ENCODE measurements at places on chromosomes 2 and 18. TPM values are rescaled to one million over a fixed set of nuclear protein-coding genes. Genes with fewer than 3 reads are reported as not detected.

The CXCR4 gene
- 54.9 TPM for total RNA-seq

- no peak for DNase-seq
Measured at GRCh38 chr2:8475349-8476031, 206.4 kb upstream of the ID2 start.

The PJVK gene
- 2.0 TPM for total RNA-seq

The CD226 gene
- 2.9 TPM for total RNA-seq

- no peak for DNase-seq
Measured at GRCh38 chr18:49630246-49630699, 68.4 kb downstream of the LIPG start.

GRCh38 chr2:46198164-46198883 is 98.9 kb upstream of the EPAS1 start:
- DNase-seq: no peak

The LOXHD1 gene
- total RNA-seq: 0.52 TPM

DNA sequence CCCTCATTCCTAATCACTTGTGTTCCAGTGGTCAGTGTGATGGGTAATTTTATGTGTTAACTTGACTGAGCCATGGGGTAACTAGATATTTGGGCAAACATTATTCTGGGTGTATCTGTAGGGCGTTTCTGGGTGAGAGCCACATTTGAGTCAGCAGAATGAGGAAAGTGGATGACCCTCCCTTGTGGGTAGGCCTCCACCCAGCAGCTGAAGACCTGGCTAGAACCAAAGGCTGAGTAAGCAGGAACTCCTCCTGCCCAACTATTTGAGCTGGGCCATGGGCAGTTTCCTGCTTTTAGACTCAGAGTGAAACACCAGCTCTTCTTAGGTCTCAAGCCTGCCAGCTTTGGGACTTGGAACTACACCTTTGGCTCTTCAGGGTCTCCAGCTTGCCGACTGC is 141.8 kb downstream of the ACKR3 start:
- no peak for DNase-seq

The MAP3K19 gene
- 2.1 TPM for total RNA-seq

The SLC8A1 gene
- 39.7 TPM for total RNA-seq

DNA sequence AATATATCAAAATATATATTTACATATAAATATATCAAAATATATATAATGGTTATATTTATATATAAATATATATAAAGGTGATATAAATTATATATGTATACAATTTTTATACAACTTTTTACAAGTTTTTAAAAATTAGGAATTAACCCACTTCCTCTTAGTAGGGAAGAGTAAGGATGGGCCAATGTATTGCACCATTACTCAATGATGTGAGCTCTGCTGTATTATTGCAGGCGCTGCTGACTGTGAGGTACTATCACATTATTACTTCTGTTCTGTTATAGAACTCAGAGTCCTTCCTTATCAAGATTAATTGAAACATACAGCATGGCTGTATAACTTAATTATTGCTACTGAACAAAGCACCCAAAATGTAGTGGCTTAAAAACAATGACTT is 46.0 kb downstream of the CCDC195 start:
- DNase-seq: no peak

- DNase-seq: no peak
Measured at GRCh38 chr2:174059178-174059883, 94.2 kb upstream of the SP3 start.

The AQP12B gene
- not detected for total RNA-seq

DNA sequence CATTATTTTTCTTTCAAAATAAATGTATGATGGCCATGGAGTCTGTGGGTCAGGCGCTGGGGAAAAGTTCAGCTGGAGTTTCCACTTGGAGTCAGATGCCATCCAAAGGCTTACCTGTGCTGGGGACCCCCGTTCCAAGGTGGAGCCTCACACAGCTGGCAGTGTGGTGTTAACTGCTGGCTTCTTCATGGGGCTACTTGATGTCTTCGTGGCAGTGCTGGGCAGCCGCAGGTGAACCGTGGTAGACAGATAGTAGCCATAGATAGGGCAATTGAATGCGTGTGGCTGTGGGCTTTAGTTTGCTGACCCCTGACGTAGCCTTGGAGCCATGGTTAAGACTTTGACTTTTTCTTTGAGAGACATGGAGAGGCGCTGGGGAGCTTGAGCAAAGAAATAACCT is 83.1 kb downstream of the HS6ST1 start:
- no peak for DNase-seq

GRCh38 chr18:9437021-9437437 is 38.3 kb upstream of the RALBP1 start:
- no peak for DNase-seq

The ATP8B1 gene
- 24.0 TPM for total RNA-seq

The TNS1 gene
- 303 TPM for total RNA-seq

DNA sequence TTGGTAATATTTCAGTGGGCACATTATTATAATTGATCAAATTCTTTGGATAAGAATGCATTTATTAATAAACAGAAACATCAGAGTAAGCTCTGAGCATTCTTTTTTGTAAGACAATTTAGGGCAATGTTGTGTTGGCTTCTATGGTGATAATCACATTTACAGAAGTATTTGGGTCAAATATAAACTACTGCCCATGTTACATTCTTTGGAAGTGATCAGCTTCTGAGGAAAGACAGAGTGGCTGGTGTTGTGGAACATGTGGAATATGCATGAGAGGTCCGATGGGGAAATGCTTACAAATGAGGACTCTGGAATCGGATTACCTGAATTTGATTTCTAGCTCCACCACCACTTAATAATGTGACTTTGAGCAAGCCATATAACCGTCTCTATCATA is 19.4 kb downstream of the SERPINB13 start:
- no peak for DNase-seq

- no peak for DNase-seq
Measured at GRCh38 chr2:16167870-16168426, 227.6 kb downstream of the MYCN start.

- DNase-seq: peak; percentile 54
Measured at GRCh38 chr2:240991378-240992263, 6.8 kb upstream of the SNED1 start.

The SNED1 gene
- total RNA-seq: 36.4 TPM

DNA sequence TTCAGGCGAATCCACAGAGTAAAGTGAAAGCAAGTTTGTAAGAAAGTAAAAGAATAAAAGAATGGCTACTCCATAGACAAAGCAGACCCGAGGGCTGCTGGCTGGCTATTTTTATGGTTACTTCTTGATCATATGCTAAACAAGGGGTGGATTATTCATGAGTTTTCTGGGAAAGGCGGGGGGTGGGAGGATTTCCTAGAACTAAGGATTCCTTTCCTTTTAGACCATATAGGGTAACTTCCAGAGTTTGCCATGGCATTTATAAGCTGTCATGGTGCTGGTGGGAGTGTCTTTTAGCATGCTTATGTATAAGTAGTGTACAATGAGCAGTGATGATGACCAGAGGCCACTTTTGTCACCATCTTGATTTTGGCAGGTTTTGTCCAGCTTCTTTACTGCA is 59.8 kb downstream of the SLC4A3 start:
- DNase-seq: no peak

DNA sequence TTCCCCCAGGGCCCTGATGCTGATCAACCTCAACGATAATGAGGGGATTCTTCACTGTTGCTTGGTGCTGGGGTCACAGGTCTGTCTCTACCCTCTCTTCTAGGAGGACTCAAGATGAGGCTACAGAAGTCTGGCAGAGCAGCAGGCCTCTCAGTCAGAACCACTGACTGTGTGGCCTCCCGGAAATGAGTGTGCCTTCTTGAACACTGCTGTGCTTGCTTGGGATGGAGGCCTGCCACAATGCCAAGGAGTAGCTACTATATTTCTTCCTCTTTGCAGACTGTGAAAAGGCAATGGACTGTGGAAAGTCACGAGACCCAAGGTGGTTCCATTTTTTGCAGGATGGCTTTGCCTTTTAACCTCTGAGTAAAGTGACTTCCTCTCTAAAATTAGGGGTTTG is 5.8 kb upstream of the HOXD1 start:
- DNase-seq: no peak

DNA sequence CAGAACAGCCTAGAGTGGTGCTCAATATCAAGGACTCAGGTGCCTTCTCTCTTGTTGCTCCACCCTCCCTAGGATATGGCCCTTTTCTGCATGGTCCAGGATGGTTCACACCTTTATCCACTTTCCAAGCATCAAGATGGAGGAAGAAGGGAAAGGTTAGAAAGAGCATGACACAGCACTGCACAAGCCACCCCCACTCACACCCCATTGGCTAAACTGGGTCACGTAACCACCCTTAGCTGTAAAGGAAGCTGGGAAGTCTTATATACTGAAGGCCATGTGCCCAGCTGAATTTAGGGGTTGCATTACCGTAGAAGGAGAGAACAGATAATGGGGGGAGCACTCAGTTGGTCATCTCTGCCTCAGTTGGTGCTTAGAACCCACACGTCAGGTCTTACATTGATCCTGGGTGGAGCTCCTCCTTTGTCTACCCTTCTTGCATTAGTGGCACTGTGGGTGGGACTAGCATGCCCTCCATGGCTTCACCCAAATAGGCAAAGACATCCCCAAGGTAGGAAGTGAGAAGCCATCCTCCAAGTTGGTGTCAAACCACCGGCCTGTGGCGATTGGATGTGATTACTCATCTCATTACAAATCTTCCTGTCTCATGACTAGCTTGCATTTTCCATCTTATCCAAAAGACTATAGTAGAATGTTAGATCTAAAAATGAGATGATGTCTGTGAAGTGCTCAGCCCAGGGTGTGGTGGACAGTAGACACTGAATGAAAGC is 248.5 kb downstream of the HAUS1 start:
- DNase-seq: no peak

The SPAST gene
- 16.7 TPM for total RNA-seq

DNA sequence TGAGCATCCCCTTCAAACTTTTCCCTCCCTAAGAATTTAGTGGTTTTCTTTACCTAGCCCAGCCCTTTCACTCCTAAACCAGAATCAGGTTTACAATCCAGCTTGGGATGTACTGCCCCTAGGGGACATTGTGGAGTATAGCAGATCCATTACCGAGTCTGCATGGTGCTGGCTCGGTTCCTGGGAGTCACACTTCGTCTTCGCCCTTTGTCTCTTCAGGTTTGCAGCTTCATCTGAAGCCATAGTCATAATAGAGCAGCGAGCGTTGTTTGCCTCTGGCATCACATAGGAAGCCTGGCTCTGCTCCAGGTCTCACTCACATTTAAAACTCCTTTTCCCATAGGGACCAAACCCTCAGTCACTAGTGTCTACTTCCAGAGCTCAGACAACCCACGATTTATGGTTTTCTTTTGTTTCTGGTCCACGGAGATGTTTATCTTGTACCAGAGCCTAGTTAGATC is 16.8 kb upstream of the LYPD6 start:
- DNase-seq: no peak

DNA sequence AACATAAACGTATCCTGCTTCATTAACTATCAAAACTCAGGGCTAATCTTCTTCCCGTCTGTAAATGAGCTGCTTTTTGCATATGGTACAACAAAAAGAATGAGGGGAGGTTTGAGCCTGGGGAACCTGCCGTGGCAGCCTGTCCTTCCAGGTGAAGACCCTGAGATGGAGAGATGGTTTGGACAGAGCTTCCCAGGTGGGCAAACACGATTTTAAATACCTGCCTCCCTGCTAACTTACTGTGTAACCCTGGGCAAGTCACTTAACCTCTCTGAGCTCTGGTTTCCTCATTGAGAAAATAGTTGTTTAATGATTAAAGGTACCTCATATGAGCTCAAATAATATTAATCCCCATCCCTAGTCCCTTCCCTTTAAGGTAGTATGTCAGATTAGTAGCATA is 9.0 kb downstream of the EMX1 start:
- DNase-seq: no peak

DNA sequence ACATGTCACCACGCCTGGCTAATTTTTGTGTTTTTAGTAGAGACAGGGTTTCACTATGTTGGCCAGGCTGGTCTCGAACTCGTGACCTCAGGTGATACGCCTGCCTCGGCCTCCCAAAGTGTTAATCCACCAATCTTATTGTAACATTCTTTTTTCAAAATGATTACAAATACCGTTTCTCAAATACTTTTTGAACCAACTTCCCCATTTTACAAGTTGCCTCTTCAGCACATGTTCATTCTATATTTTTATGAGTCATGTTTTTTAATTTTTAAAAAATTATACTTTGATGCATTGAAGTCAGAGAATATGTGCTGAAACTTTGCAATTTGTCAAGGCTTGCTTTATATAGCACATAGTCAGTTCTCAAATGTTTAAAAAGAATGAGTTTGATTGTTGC is 58.2 kb downstream of the QPCT start:
- DNase-seq: no peak

DNA sequence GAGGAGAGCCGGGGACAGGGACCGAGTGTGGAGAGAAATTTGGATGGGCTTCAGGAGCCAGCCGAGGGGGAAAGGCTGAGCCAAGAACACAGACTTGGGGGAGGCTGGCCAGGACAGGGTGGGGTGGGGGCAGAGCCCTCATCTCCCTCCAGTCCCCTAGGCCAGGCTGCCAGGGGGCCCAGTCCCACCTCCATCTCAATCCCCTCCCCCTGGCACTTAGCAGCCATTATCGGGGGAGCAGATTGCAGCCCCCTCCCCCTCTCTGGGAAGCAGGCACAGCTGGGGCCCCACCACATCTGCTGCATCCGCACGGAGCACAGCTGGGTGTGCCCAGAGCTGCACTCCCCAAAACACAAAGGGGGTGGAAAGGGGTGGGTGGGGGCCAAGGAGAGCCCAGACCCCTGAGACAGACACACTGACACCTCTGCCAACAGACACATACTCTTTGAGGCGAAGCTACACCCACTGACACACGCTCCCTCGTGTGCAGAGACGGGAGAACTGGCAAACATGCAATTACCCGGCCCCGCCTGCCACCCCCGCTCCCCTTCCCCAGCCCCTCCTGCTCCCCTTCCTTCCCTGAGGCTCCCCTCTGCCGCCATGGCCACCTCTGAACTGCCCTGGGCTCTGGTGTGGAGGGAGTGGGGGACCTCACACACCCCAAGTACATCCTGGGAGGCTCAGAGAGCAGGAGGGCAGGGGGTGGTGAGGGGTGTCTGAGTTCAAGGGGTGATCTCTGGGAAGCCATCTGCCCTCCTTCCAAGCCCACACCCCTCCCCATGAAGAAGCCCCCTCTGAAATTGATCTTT is 5.1 kb upstream of the ASIC4 start:
- DNase-seq: no peak

GRCh38 chr2:215760557-215760956 is 252.8 kb downstream of the MREG start:
- no peak for DNase-seq

The ARL5A gene
- total RNA-seq: 58.0 TPM

DNA sequence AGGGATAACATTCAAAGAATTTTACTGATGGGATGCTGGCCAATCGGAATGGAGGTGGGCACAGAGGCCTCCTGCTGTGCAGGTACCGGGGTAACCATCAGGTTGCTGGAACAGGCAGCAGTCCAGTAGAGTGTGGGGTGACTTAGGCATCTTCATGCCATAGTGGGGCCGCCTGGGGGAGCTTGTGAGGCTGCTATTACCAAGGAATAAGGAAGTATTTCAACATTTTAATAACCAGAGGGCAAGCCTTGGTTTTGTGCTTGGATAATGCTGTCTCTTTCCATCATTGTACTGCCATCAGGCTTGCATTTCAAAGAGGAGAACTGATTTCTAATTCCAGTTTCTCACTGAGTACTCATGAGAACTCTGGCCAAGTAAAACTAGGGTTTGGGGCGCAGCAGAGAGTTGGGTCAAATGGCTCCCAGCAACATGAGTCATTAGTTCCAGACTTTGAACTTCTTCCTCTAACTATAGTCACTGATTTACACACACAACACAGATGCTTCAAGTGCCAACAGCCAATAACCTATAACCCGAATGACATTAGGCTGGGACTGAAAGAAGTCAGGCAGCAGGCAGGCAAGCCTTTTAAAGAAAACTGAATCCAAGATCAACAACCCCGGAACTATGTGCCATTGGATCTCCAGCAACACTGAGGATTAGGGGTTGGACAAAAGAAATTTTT is 56.1 kb upstream of the FHL2 start:
- no peak for DNase-seq

- DNase-seq: no peak
Measured at GRCh38 chr2:170509452-170510193, 205.5 kb upstream of the SP5 start.

Measured in left lung (tissue), 14 donors.